ENCODE measurements at places on chromosomes 7 and 10.

DNA sequence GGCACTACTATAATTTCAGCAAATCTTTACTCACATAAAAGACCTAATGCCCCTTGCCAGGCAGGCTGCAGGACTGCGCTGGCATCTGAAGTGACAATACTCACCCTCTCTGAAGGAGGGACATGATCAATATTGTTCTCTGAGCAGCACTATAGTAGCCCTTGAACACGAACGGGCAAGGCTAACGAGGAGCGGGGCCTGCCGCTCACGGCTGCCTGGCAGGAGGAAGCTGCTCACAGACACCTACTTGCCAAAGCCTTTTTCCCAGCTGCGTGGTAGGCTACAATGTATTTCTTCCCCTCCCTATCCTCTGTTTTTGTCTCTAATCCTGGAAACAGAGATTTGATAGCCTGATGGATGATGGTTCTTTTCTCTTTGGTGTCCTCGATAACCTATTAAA lies 19.9 kb downstream of the PUS7 start:
- no peak for ATAC-seq

- ATAC-seq: no peak
Observed at GRCh38 chr7:67875558-67875957, 878.9 kb downstream of the TYW1 start.

DNA sequence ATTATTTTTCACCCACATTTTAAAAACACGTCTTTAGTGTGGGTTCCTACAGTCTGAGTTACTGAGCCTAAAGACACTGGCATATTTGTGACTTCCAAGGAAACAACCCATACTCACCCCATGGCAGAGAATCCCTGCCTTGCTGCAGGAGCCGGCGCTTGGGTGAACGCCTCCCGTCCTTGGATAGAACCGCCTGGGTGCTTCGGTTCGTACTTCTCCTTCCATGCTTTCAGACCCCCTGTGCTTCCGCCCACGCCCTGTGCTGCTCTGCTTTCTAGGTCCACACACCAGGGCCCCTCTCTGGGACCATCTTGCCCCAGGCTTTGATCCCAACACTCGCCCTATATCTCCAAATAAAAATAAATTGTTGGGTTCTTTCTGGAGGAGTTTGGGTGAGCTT lies 125.8 kb downstream of the PTPRN2 start:
- no peak for ATAC-seq

DNA sequence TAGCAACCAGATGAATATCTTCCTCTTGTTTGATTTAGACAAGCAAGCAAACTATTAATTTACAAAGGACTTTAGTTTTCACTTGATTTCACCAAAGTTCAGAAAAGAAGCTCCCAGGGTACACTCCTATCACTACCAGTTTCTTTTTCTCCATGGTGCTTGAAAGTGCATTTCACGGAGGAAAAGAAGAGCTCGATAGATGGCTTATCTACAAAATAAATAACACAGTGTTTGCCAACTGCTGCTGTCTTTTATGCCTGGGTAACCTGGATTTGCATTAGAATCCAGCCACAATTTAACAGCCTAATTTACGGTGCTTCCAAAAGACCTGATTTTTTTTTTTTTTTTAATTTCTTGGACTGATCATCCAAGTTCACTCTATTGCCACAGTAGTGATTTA lies 275.7 kb downstream of the GPR37 start:
- ATAC-seq: no peak

- ATAC-seq: no peak
Observed at GRCh38 chr10:43135656-43136055, 2.6 kb upstream of the CSGALNACT2 start.

- no peak for ATAC-seq
Observed at GRCh38 chr10:119393019-119393418, 149.5 kb downstream of the RGS10 start.

DNA sequence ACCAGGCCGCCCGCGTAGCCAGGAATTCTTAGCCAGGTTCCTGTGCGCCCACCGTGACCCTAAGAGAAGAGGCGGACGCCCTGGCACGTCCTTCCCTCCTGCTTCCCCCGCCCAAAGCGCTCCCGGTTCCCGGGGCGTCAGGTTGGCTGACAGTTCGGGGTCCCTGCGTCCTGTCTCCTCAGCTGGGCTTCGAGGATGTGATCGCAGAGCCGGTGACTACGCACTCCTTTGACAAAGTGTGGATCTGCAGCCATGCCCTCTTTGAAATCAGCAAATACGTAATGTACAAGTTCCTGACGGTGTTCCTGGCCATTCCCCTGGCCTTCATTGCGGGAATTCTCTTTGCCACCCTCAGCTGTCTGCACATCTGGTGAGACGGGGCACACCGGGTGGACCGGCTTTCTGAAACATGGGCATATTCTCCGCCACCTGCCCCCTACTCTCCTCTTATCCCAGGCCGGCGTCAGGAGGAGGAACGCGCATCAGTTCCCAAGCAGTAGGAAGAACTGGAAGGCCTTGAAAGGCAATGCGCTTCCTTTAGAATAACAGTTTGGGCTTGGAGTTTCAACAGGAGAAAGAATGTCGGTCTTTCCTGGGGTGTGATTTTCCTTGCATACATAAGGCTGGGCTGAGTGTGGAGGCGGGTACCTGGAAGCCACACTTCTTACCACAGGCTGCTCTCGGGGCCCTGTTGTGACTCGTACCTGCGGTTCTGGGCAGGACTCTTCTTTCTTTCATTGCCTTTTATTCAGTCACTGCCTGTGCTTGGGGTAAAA lies 728 bp downstream of the CAV2 start:
- peak; percentile 46 for ATAC-seq

GRCh38 chr10:62734781-62735463 lies 69.6 kb upstream of the ADO start:
- ATAC-seq: no peak

GRCh38 chr7:149130572-149131198 lies 4.6 kb upstream of the ZNF425 start:
- no peak for ATAC-seq

DNA sequence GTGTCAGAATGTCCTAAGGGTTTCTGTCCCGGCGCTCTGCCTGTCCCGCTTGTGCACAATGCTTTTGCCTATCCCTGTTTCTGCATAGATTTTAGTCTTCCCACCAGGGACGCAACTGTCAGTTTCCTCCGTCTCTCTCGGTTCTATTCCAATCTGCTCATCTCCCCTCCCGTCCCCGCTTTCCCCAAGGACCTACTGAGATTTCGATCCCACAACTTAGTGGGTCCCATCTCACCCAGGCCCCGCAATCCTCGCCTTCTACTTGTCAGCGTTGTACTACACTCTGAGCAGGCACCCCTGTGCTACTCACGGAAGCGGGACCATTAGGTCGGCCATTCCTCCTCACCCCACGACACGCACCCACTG lies 519 bp upstream of the ZNF655 start:
- peak; percentile 79 for ATAC-seq

DNA sequence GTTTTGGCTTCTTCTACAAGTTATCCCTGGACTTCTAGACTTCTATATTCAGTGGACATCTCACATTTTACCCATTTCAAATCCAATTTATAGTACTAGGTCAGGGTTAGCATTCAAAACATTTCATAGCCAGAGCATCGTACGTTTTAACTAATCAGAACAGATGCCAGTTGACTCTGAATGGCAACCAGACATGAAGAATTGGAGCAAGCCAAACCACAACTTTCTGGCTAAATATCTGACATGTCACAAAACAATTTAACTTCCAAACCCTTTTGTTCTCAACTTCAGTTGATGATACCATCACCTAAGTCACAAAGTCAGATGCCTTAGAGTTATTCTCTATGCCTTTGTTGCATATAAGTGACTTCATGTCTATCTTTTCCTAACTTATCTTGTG lies 1105.7 kb downstream of the XPNPEP1 start:
- ATAC-seq: no peak

GRCh38 chr7:35849158-35849831 lies 48.4 kb downstream of the SEPTIN7 start:
- ATAC-seq: no peak

DNA sequence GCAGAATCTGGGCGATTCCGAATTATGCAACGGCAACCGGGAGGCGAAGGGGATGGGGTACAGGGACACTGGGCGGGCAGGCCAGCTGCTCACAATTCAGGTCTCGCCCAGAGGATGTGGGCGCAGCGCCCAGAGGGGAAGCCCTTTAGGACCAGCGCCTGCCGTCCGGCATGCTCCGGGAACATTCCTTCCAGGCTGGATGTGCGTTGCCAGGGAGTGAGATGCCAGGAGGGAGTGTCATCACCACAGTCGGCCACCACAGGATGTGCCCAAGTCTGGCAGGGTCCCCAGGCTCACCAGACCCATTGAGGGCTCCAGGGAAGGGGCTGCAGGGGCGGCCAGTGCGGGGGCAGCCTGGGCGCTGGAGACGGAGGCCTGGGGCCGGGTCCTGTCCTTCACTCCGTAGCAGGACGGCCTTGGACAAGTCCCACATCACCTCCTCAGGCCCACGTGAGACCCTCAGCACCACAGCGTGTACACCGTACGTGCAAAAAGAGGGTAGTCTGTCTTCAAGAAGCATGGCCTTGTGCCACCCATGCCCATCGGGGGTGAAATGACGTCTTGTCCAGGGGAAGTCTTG lies 63.9 kb downstream of the FOXL3 start:
- ATAC-seq: no peak

DNA sequence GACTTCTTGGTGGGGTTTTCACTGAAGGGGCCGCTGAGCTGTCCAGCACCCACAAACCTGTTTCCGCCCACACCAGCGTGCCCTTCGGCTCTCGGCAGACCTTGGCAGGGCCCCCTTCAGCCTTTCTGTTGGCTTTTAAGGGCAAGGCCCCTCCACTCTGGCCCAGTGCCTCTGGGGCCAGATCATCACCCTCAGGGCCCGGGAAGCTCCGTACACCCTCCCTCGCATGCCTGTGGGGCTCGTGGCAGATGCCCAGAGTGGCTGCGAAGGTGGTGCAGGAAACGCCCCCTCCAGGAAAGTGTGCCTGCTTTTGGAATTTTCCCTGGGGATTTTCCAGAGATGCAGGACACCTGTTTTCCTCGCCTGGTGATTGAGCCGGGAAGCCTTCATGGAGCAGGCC lies 7.0 kb downstream of the LHPP start:
- ATAC-seq: no peak

- no peak for ATAC-seq
Observed at GRCh38 chr10:50271564-50272250, 20.4 kb upstream of the ASAH2 start.

DNA sequence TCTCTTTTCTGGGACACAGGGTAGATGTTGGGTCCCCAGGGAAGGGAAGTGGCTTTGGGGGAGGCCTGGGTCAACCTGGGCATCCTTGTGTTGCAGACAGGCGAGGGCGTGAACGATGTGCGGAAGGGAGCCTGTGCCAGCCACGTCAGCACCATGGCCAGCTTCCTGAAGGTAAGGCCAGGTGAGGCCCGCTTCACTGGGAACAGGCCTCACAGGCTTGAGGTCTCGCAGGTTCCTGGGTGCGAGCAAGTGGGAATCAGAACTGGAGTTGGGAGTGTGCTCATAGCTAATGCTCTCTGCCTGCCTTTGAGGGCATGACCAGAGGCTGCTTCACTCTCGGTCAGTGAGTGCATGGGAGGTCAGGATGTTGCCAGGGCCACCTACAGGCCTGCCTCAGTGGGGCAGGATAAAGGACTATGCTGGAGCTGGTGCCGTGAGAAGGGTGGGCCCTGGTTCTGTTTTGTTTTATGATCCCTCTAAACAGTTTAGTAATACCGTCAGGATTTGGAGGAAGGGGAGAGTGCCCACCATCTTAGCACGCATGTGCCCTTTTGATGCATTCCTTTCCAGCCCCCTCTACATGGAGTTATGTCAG lies 8.4 kb downstream of the DBNL start:
- no peak for ATAC-seq

DNA sequence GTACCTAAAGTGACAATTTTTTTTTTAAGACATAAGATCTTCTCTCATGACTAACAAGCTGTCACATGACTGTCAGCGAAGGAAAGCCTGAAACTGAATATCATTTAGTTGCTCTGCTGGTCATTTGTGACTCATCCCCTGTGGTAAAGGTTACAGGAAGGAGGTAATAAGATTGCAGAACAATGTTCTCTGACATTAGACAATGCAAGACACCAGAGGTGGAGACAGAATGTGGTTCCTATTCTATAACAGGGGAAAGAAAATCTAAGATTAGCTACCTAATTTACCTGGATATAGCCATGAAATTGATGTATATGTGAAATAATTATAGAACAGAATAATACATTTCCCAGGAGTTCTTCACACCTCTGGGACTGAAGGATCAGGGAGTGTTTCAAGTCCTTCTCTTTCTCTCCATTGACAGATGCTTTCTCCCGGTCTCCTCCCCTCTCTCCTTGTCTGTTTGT lies 47.7 kb downstream of the LRGUK start:
- ATAC-seq: peak; percentile 94

DNA sequence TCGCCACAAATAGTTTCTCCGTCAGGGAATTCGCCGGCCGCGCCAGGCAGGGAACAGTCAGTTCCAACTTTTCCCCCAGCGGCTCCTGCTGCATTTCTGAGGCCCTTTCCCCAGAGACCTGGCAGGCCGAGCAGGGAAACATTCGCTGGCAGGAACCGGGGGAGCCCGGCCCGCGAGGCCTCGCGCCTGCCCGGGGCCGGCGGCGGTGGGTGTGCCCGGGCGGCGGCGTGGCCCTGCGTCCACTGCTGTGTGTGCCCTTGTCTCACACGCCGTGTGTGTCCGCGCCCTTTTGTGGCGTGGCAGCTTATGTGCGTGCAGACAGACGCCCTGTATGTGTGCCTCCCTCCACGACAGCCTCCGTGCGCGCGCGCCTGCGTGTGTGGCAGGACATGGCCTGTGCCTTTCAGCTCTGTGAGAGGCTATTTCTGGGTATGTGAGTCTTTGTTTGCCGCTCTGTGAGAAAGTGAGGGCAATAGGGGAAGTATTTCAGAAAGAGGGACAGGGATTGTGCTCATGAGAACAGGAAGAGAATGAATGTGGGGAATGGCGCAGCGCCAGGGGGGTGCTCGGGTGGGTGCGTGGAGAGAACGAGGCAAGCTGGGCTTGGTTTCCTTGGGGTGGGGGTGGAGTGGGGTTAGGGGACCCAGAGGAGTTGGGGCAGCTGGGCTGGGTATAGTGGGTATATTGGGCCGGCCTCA lies 689 bp upstream of the SMARCD3 start:
- peak; percentile 52 for ATAC-seq

DNA sequence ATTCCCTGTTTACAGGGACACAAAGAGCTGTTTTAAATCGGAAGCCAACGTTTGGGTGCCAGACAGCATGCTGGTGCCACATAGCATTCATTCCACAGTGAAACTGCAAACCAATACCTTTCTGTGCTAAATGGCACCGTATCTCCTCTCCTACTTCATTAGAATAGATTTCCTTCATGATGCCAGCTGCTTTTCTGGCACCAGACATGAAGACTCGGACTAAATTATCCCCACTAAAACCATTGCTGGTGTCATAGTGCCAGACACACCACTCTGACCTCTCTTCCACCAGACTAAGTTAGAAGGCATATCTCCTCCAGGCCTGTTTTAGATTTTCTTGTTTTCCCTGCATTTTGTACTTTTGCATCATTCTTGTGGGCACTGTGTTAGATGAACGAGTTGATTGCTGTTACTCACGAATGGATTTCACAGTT lies 155.1 kb downstream of the ETV1 start:
- no peak for ATAC-seq
